Hepatic stellate cell (primary cell): ENCODE measurements at places on chromosomes 6 and 20.

DNA sequence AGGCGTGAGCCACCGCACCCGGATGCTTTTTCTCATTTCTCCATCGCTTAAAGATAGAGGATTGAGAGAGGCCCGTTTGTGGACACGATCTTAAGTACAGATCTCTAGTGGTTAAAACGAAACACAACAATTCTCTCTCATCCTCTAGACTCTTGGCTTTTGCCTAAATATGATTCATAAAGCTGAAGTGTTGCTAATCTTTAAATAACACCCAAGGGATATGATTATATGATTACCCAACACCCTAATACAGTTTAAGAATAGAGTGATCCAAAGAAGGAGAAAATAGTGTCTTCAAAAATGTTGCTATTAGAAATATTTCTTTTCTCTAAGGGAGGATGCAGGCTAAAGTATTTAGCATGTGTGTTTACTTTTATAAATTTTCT lies 50.4 kb downstream of the MTHFD1L start:
- DNase-seq = no peak

DNA sequence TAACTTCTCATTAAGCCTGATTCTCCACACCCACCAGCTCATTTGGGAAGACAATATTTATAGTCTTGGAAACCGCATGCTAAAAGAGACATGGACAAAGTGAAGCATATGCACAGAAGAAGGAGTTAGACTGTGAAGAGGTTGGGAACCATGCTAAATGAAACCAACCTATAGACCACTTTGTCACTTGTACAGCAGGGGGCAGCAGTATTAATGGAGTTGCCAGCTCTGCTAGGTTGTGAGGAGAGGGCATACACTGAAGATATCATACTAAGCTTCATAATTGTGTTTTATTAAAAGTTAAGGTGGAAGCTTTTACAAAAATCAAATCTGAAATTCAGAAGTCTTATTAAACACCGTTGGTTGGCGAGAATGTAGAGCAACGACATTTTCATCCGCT lies 38.3 kb upstream of the HMGCLL1 start:
- no peak for DNase-seq

DNA sequence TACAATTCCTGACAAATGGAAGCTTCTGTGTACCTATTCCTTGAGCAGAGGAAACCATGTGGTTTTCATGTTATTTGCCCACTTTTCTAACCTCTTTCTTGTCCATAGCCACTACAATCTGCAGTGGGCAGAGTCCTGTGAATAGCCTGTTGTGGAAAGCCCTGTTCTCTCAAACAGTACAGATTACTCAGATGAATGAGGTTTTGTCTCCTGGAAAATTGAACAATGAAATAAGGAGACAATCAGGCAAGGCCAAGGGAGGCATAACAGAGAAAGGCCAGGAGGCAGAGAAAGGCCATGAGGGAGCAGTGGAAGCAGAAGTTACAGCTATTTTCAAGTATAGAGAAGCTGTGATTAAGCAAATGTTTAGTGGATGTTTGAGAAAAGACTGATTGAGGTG lies 189.3 kb downstream of the GRIK2 start:
- no peak for DNase-seq

GRCh38 chr6:51536728-51537127 lies 550.7 kb downstream of the PKHD1 start:
- no peak for DNase-seq

DNA sequence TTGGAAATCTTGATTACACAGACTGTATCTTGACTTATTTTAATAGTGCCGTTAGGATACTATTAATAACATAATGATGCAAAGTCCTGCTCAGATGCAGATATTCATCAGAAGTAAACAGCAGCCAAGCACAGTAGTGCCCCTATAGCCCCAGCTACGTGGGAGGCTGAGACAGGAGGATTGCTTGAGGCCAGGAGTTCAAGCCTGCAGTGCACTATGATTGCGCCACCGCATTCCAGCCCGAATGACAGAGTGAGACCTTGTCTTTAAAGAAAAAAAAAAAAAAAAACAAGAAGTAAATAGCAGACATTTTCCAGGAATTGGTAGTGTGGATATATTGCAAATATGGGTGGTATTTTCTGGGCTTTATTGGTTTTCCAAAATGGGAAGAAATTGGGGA lies 61.8 kb downstream of the TULP4 start:
- DNase-seq = no peak

- DNase-seq = no peak
These were observed 161.5 kb upstream of the HEY2 start for GRCh38 chr6:125587666-125588632.

DNA sequence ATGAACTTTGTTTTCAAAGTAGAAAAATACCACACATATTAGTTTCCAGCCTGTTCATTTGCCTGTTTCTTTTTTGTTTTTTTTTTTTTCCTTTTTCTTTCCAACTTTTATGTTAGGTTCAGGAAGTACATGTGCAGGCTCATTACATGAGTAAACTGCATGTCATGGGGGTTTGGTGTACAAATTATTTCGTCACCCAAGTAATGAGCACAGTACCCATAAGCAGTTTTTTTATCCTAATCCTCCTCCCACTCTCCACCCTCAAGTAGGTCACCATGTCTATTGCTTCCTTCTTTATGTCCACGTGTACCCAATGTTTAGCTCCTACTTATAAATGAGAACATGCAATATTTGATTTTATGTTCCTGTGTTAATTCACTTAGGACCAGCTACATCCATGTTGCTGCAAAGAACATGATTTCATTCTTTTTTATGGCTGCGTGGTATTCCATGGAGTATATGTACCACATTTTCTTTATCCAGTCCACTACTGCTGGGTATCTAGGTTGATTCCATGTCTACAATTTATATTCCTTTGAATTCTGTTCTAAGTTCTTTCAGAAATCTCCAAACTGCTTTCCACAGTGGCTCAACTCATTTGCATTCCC lies 31.8 kb downstream of the SNX14 start:
- DNase-seq = no peak

- peak; percentile 63 for DNase-seq
These were observed 38.5 kb downstream of the TPD52L1 start for GRCh38 chr6:125191916-125192609.

- DNase-seq = no peak
These were observed 71.7 kb downstream of the HIVEP1 start for GRCh38 chr6:12083763-12084162.

DNA sequence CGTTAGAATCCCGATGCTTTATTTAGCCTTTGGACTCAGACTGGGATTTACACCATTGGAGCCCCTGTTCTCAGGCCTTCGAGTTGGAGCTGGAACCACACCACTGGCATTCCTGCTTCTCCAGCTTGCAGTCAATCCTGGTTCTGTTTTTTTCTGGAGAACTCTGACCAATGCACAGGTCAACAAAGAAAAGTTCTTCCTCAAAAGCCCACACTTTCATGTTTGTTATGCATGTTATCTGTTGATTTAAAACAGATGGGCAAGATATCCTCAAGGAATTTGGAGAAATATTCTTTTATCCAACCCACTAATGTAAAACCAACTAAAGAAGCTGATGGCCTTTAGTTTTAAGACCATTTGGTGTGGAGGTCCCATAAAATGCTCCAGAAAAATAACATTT lies 205.7 kb downstream of the ANKRD60 start:
- DNase-seq = no peak

- no peak for DNase-seq
These were observed 52.9 kb downstream of the NFATC2 start for GRCh38 chr20:51489611-51490010.

DNA sequence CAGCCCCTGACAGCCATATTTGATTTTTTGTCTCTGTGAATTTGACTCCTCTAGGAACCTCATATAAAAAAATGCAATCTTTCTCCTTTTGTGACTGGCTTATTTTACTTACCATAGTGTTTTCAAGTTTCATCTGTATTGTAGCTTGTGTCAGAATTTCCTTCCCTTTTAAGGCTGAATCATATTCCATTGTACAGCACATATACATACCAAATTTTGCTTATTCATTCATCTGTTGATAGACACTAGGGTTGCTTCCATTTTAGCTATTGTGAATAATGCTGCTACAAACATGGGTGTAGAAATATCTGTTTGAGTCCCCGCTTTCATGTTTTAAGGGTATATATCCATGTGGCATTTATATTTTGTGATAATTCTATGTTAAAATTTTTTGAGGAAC lies 49.2 kb upstream of the RNF217 start:
- no peak for DNase-seq

GRCh38 chr6:24796616-24797290 lies 2.0 kb downstream of the ARMH2 start:
- no peak for DNase-seq

- DNase-seq = no peak
These were observed 13.3 kb upstream of the PTPN1 start for GRCh38 chr20:50496773-50497385.

- DNase-seq = no peak
These were observed 683.4 kb downstream of the RNF144B start for GRCh38 chr6:19070520-19070919.

- DNase-seq = peak; percentile 64
These were observed 39.7 kb downstream of the TAF4 start for GRCh38 chr20:62025832-62026563.

GRCh38 chr6:6785163-6785521 lies 196.6 kb downstream of the LY86 start:
- no peak for DNase-seq

DNA sequence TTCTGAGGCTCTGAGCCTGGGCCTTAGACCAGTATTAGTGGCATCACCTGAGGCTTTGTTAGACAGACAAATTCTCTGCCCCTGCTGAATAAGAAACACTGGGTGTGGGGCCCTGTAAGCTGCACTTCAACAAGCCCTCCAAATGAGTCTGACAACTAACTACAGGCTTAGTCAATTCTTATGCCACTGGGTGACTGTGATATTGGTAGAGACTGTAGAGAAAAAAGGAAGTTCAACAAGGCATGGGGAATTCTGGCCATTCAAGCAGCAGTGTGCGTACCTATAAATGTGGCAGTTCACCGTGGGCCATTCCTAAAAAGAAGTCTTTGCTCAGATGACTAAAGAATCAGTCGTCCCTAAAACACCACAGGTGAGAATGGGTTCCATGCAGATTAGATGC lies 82.7 kb downstream of the MDN1 start:
- no peak for DNase-seq

GRCh38 chr20:10536531-10536930 lies 101.4 kb downstream of the SLX4IP start:
- no peak for DNase-seq

GRCh38 chr20:59723108-59723500 lies 118.8 kb downstream of the PHACTR3 start:
- DNase-seq = no peak

GRCh38 chr20:19625426-19625825 lies 132.6 kb upstream of the RIN2 start:
- DNase-seq = no peak

DNA sequence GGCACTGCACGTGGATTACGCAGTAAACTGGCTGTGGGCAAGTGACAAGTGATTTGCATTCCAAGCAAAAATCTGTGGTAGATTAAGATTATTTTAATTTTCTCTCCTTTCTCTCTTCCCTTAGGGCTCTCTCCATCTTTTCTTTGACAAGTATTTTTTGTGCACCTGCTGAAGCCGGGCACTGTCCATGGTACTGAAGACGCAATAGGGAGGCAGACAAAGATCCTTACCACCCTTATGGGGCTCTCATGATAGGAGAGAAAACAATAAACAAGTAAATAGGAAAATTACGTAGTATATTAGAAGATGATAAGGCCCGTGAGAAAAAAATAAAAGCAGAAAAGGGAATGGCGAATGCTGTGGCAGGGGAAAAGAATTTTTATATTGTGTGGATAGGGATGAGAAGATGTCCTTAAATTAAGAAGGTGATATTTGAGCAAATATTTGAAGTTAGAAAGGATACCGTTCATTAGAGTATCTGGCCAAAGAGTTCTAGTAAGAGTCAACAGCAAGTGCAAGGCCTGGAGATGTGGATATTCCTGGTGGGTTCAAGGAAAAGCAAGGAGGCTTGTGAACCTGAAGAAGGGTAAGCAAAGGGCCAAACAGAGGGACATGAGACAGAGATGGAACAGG lies 146.0 kb downstream of the LAMP5 start:
- DNase-seq = no peak

- DNase-seq = no peak
These were observed 116.7 kb upstream of the SLC24A3 start for GRCh38 chr20:19095762-19096161.

GRCh38 chr6:5423251-5423650 lies 161.9 kb downstream of the FARS2 start:
- no peak for DNase-seq

DNA sequence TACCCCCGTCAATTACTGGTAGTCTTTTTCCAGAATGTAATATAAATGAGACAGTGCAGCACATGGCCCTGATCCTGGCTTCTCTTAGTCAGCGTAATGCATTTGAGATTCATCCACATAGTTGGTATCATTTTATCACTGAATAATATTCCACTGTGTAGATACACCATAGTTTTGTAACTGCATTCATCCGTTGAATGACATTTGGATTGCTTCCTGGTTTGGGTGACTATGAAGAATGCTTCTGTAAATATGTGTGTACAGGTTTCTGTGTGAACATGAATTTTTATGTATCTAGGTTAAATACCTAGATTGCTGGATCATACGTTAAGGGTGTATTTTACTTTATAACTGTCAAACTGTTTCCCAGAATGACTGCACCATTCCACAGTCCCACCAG lies 62.6 kb upstream of the STMND1 start:
- DNase-seq = no peak

- DNase-seq = peak; percentile 50
These were observed at the start of gene UNC5CL for GRCh38 chr6:41039060-41039998. Gene UNC5CL (minus strand): TSS chr6:41039221. CDS start chr6:41035074, 4,147 bp downstream.

- DNase-seq = no peak
These were observed 778.4 kb upstream of the GJE1 start for GRCh38 chr6:141354191-141354955.

DNA sequence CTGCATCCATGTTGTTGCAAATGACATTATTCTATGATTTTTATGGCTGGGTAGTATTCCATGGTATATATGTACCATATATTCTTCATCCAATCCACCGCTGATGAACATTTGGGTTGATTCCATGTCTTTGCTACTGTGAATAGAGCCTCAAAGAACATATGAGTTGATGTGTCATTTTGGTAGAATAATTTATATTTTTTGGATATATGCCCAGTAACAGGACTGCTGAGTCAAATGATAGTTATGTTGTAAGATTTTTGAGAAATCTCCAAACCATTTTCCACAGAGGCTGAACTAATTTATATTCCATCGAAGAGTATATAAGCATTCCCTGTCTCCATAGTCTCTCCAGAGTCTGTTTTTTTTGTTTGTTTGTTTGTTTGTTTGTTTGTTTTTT lies 1373.5 kb downstream of the GRIK2 start:
- DNase-seq = peak; percentile 4

GRCh38 chr6:166520905-166521834 lies 65.3 kb downstream of the RAMACL start:
- peak; percentile 35 for DNase-seq
